NCI-H524 (cell line): ENCODE measurements at places on chromosomes 5 and 9.

DNA sequence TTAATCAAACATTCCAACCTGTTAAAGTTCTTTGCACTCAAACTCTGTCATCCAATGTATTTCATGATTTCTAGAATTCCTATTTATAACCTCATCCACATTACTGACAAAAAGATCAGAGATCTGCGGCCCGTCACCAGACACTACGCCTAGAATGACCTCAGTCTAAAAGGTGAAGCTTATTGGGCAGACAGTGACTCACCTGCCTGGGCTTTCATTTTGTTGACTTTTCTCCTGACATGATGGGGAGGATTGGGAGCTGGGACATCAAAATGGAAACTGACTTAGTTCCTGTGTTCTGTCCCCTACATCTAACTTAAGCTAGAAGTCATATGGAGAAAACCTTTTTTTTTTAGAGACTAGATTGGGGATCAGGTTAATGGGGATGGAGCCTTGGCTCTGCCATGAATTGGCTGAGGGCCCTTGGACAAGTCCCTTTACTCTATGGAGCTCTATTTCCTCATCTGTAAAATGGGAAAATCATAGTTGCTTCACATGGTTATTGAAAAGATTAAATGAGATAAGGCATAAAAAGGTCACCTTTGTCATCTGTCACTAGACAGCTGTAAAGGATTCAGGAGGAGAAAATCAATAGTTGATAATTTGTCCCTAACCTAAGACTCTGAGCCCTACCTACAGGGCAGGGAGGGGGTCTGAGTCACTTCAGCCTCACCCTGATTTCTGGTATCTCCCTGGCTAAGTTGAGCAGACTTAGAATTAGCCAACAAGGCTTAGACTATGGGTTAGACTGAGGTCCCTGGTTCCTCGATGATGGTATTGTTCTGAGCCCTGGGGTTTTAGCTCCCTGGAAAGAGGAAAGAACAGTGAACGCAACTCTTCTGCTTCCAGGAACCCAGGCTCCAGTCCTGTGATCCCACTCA lies 224.8 kb upstream of the TBC1D2 start:
- no peak for DNase-seq

- no peak for DNase-seq
Measured at GRCh38 chr9:27209034-27209433, 87.9 kb downstream of the EQTN start.

GRCh38 chr5:142150431-142150830 lies 41.9 kb downstream of the NDFIP1 start:
- no peak for DNase-seq

GRCh38 chr9:110874963-110875674 lies 163.2 kb downstream of the LPAR1 start:
- no peak for DNase-seq

DNA sequence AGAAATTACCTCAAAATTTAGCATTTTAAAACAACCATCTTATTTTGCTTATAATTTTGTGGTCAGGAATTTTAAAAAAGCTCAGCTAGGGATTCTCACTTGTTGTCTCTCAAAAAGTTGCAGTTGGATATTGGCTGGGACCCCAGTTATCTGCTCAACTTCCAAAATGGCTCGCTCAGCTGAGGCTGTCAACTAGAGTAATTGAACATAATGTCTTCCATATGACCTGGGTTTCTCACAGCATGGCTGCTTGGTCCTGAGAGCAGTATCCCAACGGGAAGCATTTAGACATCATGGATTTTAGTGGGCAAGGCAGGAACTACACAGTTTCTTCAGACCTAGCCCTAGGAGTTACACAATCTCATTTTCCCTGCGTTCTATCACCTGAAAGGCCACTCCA lies 63.6 kb upstream of the SPEF2 start:
- no peak for DNase-seq

- no peak for DNase-seq
Measured at GRCh38 chr9:84101964-84102632, 121.5 kb downstream of the RMI1 start.
